Omental fat pad (tissue), 4 donors: ENCODE measurements at places on chromosomes 3 and 15.

DNA sequence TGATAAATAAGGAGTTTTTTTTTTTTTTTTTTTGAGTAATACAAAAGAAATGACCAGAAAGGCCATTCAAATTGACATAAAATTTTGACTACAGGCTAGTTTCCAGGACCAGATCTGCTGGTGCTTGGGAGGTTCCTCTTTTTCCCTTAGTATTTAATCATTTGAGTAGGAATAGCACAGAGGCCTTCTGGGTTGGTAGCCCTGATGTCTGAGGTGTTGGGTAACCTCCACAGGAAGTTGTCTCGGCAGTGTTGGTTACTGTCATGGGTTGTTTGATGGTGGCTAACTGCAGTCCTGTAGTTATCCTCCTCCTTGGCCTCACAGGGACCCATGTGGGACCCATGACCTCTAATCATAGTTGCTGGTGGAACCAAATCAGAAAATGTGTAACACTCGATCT, 91.1 kb downstream of the USP13 start:
- no peak for DNase-seq

- DNase-seq: no peak
Observed at GRCh38 chr3:118533676-118534075, 501.0 kb downstream of the IGSF11 start.

GRCh38 chr3:138560501-138560900, 33.6 kb downstream of the CEP70 start:
- DNase-seq: no peak

- no peak for DNase-seq
Observed at GRCh38 chr3:31268868-31269267, 263.9 kb upstream of the STT3B start.

- no peak for DNase-seq
Observed at GRCh38 chr15:96585484-96586386, 255.2 kb downstream of the NR2F2 start.

DNA sequence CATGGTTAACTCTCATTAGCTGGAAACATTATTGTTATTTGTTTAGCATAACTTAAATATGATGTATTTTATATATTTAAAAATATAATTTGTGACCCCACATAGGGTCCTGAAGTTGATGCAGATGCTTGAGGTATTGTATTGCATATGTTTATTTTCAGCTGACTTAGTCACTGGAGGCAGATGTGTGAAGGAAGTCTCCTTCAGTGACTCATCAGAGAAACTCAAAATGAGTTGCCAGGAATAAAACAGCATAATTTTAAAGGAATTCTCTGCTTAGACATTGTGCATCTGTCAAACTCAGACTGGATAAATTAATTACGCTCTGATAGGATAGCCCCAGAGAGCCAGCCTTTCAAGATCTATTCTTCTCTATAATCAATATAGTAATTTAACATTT, 7.9 kb upstream of the OR4F6 start:
- DNase-seq: no peak

DNA sequence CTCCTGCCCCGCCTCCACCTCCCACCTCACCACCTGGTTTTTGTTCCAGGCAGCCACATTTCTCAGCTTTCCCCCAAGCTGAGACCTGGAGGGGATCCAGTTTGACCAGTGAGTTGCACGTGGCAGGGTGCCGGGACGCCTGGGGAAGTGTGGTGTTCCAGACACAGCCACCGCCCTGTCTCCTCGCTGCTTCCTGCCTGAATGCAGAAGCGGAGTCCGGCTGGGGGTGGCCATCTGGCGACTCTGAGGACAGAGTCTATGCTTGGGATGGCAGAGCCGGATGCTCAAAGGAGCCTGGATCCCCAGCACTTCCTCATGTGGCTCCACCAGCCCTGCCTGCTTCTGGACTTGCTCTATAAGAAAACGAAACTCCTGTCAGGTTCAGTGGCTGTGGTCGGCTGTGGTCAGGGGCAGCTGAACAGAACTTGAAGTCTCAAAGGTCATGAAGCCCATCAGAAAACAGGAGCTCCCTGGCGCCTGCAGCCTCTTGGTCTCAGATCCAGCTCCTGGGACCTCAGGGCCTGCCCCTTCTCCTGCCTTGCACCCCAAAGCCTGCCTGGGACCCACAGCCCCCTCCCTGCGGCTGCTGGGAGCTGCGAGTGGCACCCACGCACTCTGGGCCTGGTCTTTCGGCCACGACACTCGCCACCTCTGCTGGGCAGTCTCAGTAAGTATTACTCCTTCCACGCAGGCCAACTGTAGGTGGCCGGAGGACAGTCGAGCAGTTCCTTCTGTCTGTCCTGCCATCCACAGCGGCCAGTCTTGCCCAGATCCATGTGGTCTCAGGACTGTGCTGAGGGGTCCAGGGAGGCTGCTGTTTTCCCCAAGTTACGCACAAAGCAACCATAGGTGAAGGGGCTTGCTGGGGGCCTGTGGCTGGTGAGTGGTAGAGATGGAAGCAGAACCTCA, 112.8 kb upstream of the MEF2A start:
- DNase-seq: no peak
